ENCODE measurements at places on chromosomes 12 and 14. TPM values are rescaled to one million over a fixed set of nuclear protein-coding genes. Genes with fewer than 3 reads are reported as not detected.

- DNase-seq, result no peak
Measured at GRCh38 chr12:1184402-1184801, 193.4 kb downstream of the ERC1 start.

- no peak for DNase-seq
Measured at GRCh38 chr12:101051901-101052550, 158.0 kb downstream of the SLC5A8 start.

DNA sequence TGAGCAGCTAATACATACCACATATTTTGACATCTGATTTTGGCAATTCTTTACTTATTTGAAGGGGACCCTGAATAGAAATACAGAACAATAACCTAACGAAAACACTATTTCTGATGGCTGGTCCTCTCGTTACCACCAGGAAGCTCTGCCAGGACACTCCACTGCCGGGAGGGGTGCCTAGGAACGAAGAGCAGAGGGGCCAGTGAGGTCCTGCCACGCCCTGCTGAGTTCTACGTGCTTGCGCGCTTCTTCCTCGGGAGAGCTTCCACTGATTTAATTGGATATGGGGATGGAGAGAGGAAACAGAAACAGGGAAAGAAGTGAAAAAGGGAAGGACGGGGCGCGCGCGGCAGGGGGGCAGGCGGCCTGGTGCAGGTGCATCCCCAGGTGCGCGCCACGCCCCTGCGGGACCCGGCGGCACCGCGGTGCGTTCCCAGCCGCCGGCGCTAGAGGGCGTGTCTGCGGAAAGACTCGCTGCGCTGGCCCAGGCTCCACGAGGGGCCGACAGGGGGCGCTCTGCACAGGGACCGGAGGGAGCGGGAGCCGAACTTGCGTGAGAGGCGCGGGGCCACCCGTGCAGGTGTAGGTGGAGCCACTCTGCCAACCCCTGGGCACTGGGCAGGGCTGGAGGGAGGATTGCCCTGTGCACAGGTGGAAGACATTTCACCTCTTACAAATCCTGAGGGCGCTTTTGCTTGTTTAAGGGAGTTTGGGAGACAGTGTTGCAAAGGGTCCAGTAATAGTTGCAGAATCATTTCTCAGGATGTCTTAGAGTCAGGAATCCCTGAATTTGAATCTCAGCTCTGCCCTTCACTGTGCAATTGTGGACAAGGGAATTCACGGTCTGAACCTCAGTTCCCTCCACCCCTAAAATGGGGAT is 986.3 kb upstream of the TMEM132C start:
- peak; percentile 66 for DNase-seq

DNA sequence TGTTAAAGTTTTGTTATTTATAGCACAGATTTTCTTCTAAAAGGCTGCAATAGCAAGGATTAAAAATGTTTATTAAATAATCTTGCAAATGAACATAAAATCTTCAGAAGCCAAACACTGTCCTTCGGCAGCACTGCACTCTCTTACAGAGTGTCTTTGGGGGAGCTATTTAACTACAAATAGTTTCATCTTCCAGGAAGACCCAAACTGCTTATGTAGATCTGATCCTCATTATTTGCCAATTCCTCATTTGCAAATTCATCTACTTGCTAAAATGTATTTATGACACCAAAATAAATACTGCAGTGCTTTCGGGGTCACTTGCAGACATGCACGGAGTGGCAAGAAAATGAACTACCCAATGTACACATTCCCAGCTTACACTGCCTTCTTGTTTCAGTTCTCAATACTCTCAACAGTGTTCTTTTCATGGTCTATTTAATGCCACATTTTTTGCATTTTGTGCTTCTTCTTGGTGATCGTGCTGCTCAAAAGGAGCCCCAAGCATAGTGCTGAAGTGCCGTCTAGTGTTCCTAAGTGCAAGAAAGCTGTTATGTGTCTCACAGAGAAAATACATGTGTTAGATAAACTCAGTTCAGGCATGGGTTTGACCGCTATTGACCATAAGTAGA is 128.1 kb downstream of the PRKD1 start:
- DNase-seq, result no peak

The SERPINA1 gene
- 1.5 TPM for total RNA-seq

The MYO1A gene
- 3.3 TPM for total RNA-seq

The MTERF2 gene
- total RNA-seq, result 6.4 TPM

The ACOT6 gene
- not detected for total RNA-seq
